ENCODE measurements at places on chromosomes 1 and 21.
A peak's percentile ranks its signal among the peaks of the same experiment; 100 is the strongest.

DNA sequence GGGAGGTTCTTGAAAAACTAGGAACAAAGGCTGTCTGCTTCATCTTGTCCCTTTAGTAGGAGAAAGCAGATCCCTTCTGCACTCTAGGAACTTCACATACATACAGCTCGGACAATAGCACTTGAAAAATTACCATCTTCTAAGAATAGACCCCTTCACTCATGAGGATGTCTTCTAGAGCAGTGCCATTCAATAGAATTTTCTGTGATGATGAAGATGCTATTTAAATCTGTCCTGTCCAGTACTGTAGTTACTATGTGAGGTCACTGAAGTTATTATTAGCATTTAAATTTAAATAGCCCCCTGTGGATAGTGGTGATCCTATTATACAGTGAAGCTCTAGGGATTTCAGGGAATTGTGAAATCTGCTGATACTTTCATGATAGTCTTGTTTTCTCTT is 46.4 kb upstream of the RAB3GAP2 start:
- DNase-seq, result no peak

DNA sequence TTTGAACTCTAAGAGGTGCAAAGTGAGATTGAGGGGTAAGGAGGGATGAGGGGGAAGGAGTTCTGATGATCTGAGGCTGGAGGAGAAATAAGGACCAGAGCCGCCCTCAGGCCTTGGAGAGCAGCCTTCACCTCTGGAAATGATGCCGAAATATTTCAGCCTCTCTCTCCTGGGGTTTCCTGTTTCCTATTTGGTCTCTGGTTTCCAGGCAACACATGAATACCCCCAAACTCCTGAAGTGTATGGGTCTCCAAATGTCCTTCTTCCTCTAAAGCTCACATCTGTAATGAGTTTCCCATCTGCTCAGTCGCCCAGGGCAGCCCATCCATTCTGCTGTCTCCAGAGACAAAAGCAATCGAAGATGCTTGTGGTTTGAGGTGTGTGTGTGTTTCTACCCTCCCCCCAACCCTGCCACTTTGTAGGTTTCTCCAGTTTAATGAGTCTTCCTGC is 52.0 kb upstream of the FAM20B start:
- DNase-seq, result no peak

GRCh38 chr1:184050636-184051035 is 894 bp upstream of the TSEN15 start:
- DNase-seq, result peak; percentile 47

DNA sequence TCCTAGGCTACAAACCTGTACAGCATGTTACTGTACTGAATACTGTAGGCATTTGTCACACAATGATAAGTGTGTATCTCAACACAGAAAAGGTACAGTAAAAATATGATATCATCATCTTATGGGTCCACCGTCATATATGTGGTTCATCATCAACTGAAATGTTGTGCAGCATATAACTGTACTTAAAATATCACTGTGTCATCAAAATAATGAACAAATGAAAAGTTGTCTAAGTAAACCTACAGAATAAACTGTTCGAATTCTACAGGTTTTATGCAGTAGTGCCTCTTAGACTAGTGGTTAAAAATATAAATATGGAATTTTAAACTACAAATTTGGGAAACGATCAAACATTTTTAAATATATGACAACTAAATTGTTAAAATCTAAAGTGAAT is 328.8 kb downstream of the KCTD3 start:
- DNase-seq, result no peak

DNA sequence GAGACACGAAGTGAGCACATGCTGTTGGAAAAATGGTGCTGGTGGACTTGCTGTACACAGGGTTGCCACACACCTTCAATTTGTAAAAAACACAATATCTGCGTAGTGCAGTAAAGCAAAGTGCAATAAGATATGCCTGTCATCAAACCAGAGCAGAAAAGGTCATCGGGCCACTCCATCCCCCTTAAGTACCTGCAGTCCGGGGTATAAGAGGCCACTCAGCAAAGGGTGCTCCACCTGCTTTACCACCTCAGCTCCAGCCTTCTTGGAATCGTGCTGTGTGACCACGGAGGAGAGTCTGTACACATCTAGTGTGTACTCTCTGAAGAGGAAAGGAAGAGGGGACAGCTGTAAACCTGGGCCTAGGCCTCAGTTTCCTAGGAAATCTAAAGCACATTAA is 10.9 kb downstream of the YARS1 start:
- no peak for DNase-seq

DNA sequence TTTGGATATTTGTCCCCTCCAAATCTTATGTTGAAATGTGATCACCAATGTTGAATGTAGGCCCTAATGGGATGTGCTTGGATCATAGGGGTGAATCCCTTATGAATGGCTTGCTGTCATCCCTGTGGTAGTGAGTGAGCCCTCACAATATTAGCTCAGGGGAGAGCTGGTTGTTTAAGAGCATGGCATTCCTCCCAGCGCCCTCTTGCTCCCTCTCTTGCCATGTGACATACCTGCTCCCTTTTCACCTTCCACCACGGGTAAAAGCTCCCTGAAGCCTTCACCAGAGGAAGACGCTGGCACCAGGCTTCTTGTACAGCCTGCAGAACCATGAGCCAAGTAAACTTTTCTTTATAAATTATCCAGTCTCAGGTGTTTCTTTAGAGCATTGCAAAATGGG is 305.6 kb downstream of the KCTD3 start:
- no peak for DNase-seq

- no peak for DNase-seq
Observed at GRCh38 chr1:195915826-195916225, 692.4 kb downstream of the KCNT2 start.

GRCh38 chr1:27503844-27504587 is 14.0 kb upstream of the WASF2 start:
- peak; percentile 78 for DNase-seq

GRCh38 chr1:45868861-45869260 is 65.4 kb downstream of the MAST2 start:
- DNase-seq, result no peak

DNA sequence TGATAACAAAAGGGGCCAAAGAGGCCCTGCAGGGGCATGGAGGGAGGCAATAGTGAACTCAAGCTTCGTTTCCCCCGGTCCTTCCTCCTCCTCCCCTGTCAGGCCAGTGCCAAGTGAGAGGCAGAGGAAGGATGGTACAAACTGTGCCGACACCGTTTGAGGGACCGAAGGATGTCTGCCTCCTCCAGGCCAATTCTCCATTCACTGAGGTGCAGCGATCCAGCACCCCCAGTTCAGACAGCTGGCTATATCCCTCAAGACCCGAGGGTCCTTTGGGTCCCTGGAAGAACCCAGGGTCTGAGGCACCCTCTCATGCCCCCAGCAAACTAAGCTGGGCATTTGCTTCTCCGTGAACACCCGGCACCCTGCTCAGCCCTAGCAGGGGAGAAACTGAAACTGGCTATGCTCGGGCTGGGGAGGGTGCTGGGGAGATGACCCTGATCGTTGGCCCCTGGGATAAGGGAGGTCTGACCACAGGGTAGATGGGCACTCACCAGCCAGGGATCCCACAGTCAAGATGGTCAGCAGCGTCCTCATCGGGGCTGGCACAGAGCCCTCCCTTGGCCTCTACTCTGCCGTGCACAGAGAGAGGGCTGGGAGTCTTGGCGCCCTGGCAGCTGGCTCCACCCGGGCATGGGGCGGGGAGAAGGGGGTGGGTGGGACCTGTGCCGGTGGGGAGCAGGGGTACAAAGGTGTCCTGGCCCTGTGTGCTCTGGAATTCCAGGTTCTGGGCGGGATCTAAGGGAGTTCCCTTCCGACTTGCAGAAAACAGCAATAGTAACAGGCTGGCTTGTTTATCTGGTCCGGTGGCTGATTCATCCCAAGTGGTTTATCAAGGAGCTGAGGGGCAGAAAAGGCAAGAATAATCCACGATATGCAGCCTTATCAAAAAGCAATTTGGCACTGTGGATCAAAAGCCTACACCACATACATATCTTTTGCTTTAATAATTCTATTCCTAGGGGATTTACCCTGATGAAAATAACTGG is at the start of gene IL22RA1:
Gene IL22RA1 (minus strand): TSS at position 595 of the 989 bp plus-strand sequence. CDS start 58 bp downstream, at position 537.
- DNase-seq, result no peak

- no peak for DNase-seq
Observed at GRCh38 chr21:40073642-40074041, 206.4 kb downstream of the PCP4 start.

DNA sequence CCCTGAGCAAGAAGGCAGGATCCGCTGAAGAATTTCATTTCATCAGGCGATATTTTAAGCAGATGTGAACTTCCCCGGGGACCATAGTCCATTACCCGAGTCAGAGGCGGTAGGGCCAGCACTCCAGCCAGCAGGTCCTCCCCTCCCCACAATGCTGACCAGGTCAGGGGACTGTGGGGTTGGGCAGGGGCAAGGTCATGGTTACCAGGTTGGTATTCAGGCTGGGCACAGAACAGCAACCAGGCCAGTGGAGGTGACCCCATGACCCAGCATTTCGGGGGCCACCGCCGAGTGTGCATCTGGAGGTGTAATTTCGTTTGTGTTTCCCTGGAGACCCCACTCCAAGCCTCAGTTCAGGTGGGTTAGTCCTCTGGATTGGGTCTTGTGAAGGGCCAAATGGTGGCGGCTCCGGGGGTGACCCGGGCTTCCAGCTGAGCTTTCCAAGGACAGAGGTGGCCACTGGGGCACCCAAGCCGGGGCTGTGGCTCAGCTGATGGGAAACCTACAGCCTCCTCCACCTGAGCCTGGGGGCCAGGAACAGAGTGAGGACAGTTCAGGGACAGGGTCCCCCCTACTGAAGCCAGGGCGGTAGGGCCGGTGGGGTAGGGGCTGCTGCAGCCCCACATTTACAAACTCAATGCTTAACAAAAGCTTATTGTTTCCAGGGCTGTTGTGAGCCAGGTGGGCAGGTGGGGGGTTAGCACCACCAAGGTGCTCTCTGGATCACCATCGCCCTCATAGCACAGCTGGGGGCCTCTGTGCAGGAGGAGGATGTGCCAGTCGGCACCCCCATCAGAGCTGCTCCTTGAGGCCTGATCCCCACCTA is 2.8 kb downstream of the PRDM16 start:
- no peak for DNase-seq

DNA sequence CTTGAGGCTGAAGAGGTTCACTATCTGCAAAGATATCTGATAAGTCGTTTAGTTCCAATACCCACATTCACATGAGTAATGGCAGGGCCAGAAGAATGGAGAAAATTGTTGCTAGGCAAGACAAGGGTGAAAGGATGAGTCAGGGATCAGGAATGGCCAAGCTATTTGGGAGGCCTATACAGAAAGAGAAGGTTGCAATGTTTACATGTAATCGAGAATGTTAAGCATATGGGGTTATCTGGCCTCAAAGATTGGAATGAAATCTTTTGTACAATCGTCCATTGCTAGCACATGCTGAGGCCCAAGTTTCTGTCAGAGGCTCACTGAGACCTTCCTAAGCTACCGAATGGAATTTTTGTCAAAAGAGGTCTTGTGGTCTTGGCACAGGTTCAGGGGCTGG is 299.9 kb upstream of the PLD5 start:
- peak; percentile 2 for DNase-seq

GRCh38 chr1:220803401-220804201 is 16.9 kb downstream of the MTARC1 start:
- peak; percentile 37 for DNase-seq

GRCh38 chr1:225849925-225850324 is 32.3 kb downstream of the TMEM63A start:
- DNase-seq, result no peak

- DNase-seq, result peak; percentile 90
Observed at GRCh38 chr1:173431304-173432045, 45.7 kb upstream of the PRDX6 start.

- no peak for DNase-seq
Observed at GRCh38 chr1:159989581-159989980, 35.5 kb upstream of the SLAMF9 start.

DNA sequence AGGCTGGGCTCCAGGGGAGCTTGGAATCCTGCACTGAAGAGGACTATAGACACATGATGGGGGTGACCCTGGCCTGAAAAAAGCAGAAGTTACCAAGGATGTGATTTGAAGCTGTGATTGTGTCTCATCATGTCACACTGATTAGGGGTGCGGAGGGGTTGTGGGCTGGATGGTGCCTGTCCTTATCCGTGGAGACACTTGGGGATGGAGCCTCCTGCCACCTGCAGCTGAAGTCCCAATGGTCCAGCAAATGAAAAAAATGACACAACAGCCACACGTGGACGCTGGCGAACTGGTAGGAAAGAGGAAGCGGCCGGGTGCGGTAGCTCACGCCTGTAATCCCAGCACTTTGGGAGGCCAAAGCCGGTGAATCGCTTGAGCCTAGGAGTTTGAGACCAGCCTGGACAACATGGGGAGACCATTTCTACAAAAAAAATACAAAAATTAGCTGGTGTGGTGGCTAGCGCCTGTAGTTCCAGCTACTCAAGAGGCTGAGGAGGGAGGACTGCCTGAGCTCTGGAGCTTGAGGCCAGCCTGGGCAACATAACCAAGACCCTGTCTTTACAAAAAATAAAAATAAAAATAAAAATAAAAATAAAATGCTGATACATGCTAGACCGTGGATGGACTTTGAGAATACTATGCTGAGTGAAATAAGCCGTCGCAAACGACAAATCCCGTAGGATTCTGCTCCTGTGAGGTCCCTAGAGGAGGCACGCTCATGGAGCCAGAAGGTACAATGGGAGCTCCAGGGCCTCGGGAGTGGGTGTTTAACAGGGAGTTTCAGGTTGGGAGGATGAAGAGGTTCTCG is 838 bp upstream of the IBA57 start:
- no peak for DNase-seq

- no peak for DNase-seq
Observed at GRCh38 chr1:114316204-114316603, 162.5 kb upstream of the SYT6 start.

- no peak for DNase-seq
Observed at GRCh38 chr1:3679098-3679555, 26.8 kb downstream of the TP73 start.

GRCh38 chr1:21691739-21692138 is 22.6 kb upstream of the RAP1GAP start:
- no peak for DNase-seq

GRCh38 chr1:153842006-153842471 is 66.8 kb downstream of the SLC27A3 start:
- DNase-seq, result no peak

DNA sequence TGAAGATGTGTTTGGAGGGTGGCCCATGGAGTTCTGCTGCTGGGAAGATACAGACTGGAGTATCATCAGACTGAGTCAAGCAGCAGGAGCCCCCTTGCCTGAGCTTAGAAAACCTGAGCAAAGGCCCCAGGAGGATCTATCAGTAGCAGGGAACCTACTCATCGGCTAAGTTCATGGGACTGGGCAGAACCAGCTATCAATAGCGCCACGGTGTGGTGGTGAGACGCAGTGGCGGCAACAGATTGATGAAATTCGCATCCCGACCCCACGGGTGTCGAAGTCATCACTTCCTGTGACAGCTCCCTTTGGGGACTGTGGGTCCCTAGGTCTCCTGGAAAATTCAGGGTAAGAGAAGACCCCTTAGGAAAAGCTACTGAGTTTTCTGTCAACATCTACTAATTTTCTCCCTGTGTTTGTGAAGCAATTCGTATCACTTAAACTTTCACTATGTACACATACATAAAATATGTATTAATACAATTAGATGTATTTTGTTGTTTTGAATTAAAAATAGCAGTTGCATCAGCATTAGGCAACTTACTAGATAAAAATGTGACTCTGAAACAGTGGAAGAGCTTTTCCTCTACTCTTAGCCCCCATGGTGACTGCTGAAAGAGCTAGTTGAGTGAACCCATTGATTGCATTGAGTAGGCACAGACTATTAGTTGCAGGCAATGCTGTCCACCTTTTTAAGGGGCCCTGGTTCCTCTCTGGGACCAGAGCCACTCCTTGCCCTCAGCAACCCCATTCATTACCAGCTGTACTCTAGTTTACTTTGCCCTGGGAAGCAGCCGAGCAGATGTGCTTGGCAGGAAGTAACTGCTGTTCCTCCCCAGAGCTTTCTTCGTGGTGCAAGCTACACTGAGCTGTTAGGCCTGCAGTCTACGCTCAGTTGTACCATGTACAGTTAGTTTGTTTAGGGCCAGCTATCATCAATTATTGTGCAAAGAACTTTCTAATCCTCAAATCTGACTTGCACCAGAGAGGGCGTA is 7.3 kb upstream of the CACNA1S start:
- DNase-seq, result peak; percentile 49

Data from fibroblast of skin of scalp (primary cell).